ENCODE measurements at places on chromosomes 13 and 19.

DNA sequence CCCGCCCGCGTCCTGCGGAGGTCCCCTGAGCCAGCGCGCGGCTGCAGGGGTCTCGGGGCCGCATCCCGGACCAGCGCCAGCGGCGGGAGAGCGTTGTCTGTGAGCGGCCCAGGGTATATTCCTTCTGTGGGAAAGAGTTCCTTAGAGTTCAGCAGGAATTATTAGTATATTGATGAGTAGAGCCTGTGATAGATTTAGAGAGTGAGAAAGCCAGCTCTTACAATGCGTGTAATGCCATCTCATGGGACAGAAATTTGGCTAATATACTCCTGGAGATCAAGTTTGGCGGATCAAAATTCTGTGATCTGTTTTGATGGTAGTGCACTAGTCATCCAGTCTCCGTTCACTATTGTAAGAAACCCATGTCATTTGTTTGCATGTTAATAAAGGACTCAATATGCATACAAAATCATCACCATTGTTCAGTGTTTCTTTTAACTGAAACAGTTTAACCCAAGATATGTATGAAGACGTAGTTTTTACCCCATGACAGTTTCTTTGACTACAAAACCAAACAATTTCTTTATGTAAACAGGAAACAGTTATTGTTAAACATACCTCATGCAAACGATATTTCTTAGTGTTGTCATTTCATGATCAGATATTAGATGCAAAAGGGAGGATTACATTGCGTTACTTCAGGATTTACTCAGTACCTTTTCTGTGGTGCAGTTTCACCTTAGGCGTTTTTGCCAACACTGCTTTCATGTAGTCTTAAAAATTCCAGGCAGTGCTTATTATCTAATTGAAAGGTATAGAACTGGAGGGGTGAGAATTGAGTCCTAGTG, 9.9 kb downstream of the TNFRSF19 start:
- DNase-seq: peak; percentile 38

DNA sequence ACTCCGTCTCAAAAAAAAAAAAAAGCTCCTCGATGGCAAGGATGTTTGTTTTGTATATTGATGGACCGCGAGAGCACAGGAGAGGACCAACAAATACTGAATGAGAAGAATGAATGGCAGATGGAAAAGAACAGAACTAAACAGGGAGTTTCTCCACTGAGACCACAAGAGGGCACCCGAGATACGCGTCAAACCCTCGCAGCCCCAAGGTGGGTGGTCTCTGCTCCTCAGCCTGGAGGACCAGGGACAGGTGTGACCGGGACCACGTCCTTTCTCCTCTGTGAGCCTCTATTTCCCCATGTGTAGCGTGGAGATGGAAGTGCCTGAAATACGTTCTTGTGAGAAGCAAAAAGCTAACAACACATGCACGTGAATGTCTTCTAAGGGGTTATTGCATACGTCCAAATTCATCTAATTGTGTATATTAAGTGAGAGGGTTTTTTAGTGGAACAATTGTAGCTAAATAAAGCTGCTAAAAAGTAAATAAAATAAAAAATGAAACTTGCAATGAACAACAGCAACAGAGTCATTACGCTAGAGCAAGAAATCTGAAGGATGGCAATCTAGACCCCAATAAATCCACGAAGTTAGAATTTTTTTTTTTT, 8.3 kb upstream of the CDC42EP5 start:
- peak; percentile 41 for DNase-seq

DNA sequence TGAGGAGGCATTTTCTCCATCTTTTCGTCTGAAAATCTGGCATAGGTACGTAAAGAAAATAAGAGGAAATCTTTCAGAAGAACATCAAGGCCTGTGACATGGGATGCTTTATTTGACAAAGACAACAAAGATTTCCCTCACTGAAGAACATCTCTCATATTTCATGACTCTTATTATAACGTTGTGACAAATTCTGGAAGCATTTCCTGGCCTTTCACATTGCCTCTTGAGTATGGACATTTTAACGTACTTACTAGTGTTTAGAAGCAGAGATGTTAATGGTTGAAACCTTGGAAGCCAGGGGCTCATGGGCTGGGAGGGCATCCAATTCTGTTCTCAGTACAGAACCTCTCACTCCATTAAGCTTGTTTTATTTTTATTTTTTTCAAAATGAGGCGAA, 210.8 kb downstream of the DCT start:
- no peak for DNase-seq

GRCh38 chr19:55247621-55248099, 11.2 kb downstream of the PPP6R1 start:
- DNase-seq: no peak

- no peak for DNase-seq
Observed at GRCh38 chr19:18596752-18597157, 8.2 kb downstream of the REX1BD start.

Measured in KG1 (cell line).